Right lobe of liver (tissue), 6 donors: ENCODE measurements at places on chromosomes 3 and 15. TPM values are rescaled to one million over a fixed set of nuclear protein-coding genes. Genes with fewer than 3 reads are reported as not detected.

GRCh38 chr3:193869221-193870201, 266.4 kb upstream of the HES1 start:
- H3K4me1 ChIP-seq, result no peaks in the 10 kb centered on the region
- H3K4me3 ChIP-seq, result no peak overlapping the region
- no peaks in the 10 kb centered on the region for H3K27me3 ChIP-seq
- DNase-seq, result no peak
- no peaks in the 10 kb centered on the region for H3K36me3 ChIP-seq

DNA sequence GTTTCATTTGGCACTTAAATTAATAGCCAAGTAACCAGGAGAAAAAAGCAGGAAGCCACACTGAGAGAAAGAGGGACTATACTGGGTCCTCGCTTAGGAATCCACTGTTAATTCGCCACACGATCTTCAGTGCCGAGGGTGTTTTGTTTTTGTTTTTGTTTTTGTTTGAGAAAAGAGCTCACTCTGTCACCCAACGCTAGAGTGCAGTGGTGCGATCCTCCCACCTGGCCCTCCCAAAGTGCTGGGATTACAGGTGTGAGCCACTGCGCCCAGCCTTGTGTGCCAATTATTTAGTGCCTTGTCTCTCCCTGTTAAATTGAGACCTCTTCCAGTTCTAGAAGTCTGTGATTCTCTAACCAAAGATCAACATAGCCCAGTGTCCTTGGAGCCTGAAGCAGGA, 53.8 kb upstream of the TPM1 start:
- H3K27ac ChIP-seq, result no peak overlapping the region
- H3K27me3 ChIP-seq, result no peaks in the 10 kb centered on the region
- H3K36me3 ChIP-seq, result no peaks in the 10 kb centered on the region

DNA sequence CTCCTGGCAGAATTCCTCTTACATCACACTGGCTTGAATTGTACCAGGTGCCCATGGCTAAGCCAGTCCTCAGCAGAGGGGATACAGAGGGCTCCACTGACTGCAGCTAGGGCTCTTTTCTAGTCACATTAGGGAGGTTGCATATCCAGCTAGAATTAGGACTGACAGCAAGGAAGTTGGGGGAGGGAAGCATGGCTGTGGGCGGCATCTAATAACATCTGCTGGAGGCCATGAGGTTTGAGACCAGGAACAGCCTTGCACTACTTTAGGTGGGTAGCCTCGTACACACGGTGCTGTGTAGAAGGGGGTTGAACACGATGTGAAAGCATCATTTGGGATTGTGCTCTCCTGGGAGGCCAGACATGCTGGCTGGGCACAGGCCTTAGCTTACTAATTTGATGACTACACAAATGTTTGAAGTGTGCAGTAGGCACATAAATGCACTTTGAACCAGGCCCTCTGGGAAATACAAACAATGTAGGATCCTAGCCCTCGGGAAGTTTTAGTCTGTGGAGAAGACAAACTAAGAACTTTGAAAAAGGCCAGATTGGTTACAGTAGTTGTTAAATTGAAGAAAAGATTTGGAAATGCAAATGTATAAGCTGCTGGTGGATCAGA, 30.2 kb downstream of the CHCHD6 start:
- no peak overlapping the region for H3K27ac ChIP-seq
- H3K27me3 ChIP-seq, result no peaks in the 10 kb centered on the region
- DNase-seq, result no peak
- no peak overlapping the region for H3K4me3 ChIP-seq
- H3K36me3 ChIP-seq, result no peaks in the 10 kb centered on the region

CCR8 gene
- not detected for total RNA-seq

DNA sequence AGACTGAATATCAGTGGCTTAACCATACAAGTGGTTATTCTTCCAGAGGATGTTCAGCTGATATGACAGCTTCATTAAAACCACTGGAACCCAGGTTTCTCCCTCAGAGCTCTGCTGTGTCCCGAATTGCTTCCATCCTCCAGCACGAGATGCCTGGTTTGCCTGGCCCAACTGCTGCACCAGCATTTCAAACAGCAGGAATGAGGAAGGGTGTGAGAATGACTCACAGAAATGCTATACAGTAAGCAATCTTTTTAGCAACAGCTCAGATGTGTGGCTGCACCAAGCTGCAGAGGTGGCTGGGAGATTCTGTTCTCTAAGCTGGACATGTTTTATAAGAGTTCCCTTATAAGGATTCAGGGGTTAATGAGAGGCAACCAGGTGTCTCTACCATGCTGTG, 271.0 kb downstream of the GABRG3 start:
- H3K27me3 ChIP-seq, result no peaks in the 10 kb centered on the region
- H3K27ac ChIP-seq, result no peak overlapping the region
- no peak for DNase-seq
- H3K4me1 ChIP-seq, result no peaks in the 10 kb centered on the region
- H3K4me3 ChIP-seq, result no peak overlapping the region

CELF6 gene
- 1.7 TPM for total RNA-seq

ANP32A gene
- total RNA-seq, result 50.2 TPM

GRCh38 chr15:40949756-40950207, 3.5 kb upstream of the CHAC1 start:
- no peak overlapping the region for H3K4me3 ChIP-seq
- H3K36me3 ChIP-seq, result no peaks in the 10 kb centered on the region
- no peaks in the 10 kb centered on the region for H3K27me3 ChIP-seq
- no peaks in the 10 kb centered on the region for H3K4me1 ChIP-seq
- H3K27ac ChIP-seq, result peak overlapping the region; percentile 89
- DNase-seq, result peak; percentile 83

DNA sequence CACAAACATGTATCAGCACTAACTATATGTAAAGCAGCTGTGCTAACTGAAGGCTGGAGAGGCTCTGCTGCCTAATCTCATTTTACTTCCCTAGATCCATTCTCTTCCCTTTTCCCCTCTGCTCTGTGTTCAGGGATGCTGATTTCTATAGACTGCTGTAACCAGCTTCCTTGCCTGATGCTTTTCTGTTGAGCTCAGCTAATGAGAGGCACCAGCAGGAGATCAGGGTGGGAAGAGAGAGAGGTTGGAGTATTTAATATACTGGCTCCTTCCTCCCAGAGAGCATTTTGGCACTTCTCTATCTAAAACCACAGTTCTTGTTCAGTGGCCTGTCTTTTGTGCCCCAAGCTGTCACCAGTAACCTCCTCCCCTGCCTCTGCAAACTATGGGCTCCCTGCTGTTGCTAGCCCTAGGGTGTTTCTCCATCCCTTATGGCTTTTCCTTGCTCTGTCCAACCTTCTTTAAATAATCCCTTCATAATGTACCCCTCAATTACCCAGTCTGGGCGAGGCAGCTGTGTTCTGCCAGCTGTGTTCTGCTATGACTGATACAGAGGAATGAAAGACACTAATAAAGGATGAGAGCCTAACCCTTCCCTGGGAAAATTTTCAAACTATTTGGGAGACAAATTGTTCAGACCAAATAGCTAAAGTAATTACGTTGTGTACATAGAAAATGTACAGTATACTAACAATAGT, 69.5 kb downstream of the CADPS start:
- no peaks in the 10 kb centered on the region for H3K36me3 ChIP-seq
- no peaks in the 10 kb centered on the region for H3K4me1 ChIP-seq
- H3K27ac ChIP-seq, result no peak overlapping the region
- H3K27me3 ChIP-seq, result no peaks in the 10 kb centered on the region

B3GALNT1 gene
- 0.29 TPM for total RNA-seq

DNA sequence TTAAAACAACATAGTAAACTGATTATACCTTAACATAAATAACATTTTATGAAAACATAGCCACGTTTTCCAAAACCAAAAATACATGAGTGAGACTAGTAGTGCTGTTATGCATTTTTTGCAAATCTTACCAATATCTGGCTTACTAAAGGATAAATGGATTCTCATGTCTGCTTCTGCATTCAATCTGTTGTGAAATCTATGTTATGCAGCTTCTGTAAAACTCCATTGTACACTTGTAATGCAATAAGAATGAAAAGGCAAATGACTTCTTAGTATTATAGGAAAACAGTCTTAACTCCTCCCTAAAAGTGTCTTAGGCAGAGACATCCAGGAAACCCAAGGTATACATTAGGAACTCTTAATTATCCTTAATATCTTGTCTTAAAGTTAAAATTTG, 330.9 kb upstream of the THBS1 start:
- no peaks in the 10 kb centered on the region for H3K4me1 ChIP-seq
- H3K36me3 ChIP-seq, result no peaks in the 10 kb centered on the region
- no peaks in the 10 kb centered on the region for H3K27me3 ChIP-seq
- H3K4me3 ChIP-seq, result no peak overlapping the region
- no peak overlapping the region for H3K27ac ChIP-seq

SV2B gene
- total RNA-seq, result 0.78 TPM

DNA sequence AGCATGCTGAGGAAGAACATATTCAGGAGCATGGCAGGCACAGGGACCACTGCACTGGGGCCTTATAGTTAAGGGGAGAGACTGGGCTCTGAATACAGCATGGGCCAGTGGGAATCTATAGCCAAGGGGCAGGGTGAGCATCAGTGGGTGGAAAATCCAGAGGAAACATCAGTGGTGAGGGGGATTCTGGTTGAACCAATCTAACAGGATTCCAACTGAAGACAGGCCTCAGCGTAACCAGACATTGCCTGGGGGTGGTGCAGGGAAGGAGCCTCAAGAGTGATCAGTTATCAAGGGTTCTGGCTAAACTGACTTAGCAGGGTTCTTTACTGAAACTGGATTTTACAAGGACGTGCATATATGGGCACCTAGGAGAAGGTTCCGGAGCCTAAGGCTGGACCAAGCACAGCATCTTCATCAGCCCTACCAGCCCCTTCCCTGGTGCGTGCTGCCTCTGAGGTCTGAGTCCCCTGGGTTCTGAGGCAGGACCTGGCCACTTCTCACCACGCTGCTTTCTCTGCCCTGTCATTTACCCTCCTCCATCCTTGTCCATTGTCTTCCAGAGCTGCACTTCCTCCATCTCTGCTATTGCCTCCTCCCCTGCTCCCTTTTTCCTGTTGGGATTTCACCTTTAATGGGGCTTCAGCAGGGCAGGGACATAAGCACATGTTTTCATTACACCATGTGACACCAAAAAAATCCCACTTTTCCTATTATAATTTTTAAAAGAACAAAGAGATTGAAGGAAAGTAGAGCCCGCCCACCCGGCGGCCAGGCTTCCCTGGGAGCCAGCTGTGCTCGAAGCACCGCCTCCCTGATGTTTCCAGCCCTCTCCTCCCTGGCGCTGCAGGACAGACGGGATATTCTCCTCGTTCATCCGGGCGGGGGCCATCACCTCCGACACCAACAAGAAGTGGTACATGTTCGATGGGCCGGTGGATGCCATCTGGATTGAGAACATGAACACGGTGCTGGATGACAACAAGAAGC, 52.1 kb downstream of the DNAH1 start:
- H3K36me3 ChIP-seq, result peaks cover 7% of the 10 kb centered on the region
- no peaks in the 10 kb centered on the region for H3K4me1 ChIP-seq
- no peak for DNase-seq
- H3K27me3 ChIP-seq, result no peaks in the 10 kb centered on the region
- H3K4me3 ChIP-seq, result no peak overlapping the region

PLS1 gene
- total RNA-seq, result 15.1 TPM

TKT gene
- 98.9 TPM for total RNA-seq

DNA sequence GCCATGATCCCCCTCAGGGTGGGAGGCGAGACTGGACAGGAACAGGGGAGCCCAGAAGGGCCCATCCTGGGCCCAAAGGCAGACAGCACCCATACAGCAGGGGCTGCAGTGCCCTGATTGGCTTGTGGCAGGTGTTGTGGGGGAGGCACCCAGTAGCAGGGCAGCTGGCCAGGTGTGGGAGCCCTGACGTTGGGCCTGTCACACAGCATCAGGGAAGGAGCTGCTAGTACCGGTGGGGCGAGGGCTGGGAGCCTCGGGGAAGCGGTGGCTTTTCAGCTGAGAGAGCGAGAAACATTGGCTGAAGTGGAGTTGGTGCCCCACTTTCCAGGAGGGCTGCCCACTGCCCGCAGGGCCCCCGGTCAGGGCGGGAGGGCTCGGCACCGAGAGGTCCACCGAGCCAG, 19.7 kb upstream of the CYP11A1 start:
- H3K36me3 ChIP-seq, result no peaks in the 10 kb centered on the region
- H3K27me3 ChIP-seq, result no peaks in the 10 kb centered on the region
- H3K27ac ChIP-seq, result no peak overlapping the region
- no peak overlapping the region for H3K4me3 ChIP-seq
- DNase-seq, result no peak

LRRC28 gene
- total RNA-seq, result 53.6 TPM

DNA sequence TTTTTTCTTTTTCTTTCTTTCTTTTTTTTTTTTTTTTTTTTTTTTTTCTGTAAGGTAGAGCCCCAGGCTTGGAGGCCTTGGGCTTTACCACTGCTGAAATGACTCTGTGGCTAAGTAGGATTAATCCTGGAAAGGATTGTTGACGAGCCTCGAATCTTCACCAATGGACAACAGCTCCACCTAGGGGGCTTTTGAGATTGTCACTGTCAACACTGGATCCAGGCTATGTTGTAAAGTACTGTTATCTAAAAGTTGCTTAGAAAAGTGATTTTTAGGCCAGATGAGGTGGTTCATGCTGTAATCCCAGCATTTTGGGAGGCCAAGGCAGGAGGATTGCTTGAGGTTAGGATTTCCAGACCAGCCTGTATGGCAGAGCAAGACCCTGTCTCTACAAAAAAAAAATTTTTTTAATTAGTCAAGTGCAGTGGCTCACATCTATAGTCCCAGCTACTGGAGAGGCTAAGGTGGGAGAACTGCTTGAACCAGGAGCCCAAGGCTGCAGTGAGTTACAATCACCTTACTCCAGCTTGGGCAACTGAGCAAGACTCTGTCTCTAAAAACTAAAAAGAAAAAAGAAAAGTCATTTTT, 41.6 kb downstream of the KLHL18 start:
- no peak for DNase-seq
- H3K4me1 ChIP-seq, result no peaks in the 10 kb centered on the region
- no peak overlapping the region for H3K4me3 ChIP-seq
- no peak overlapping the region for H3K27ac ChIP-seq
- H3K27me3 ChIP-seq, result no peaks in the 10 kb centered on the region

DNA sequence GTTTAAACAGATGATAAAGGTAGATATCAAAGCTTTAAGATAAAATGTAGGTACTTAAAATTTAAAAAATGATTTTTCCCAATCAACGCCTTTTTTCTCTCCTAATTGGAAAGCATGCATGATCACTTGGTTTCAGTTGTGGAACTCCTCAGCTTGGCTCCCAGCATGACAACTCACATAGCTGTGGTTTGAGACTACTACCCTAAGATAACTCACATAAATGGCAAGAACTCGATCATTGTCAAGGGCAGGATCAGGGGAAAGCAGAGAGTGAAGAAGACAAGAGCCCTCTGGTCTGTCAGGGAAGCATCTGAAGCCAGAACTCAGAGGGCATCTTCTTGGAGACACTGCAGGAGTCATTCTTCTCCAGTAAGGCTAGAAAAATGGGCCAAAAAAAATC, 516.7 kb downstream of the NTRK3 start:
- H3K4me3 ChIP-seq, result no peak overlapping the region
- no peaks in the 10 kb centered on the region for H3K27me3 ChIP-seq
- H3K4me1 ChIP-seq, result no peaks in the 10 kb centered on the region
- H3K27ac ChIP-seq, result no peak overlapping the region
